Stimulated activated CD4-positive, alpha-beta T cell treated with anti-CD3 and anti-CD28 coated beads, Interleukin-4, amount 100 ng/mL, for 24 hours (primary cell): ENCODE measurements at places on chromosomes 4 and X.

DNA sequence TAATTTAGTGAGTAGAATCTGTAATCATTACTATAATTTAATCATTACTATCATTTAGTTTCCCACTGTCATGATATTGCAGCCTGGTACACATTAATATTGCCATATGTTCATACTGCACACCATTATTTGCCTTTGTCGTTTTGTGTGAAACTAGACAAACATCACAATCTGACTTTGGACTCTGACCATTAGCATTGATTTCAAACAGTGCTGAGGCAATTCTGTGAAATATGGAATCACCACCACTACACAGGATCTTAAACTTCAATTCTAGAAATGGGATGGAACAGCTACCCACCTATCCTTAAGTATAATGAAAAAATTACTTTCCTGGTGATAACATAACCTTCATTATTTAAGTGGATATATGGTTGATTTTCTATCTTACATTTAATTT lies 98.3 kb downstream of the SORBS2 start:
- no peak for DNase-seq

DNA sequence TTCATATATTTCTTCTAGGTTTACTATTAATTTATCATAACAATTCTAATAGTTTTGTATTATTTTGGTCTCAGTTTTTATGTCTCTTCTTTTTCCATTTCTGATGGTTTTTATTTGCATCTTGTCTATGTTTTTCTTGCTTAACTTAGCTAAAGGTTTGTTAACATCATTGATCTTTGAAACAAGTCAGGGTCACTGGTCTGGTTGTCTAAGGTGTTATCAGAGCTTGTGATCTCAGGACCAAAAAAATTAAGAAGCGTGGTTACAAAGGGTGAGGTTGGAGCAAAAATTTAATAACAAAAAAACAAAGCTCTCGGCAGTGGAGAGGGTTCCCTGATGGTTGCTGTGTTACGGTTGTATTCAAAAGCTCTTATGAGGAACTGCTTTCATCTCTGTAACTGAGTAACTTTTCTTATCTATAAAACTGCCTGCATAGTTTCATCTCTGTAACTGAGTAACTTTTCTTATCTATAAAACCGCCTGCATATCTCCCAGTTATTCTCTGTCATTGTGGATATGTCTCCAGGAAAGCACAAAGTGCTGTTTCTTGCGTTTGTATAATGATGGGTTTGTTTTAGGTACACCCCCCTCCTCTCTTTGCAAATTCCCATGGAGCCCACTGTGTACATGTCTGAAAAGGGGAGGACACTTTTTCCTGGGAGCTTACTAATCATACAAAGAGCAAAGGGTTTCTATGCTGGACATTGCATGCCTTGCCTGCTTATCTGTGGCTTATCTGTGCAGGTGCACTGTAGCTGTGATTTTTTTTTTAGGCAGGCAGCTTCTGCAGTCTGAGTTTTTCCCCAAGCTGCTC lies 62.4 kb upstream of the UGT2B15 start:
- no peak for DNase-seq

DNA sequence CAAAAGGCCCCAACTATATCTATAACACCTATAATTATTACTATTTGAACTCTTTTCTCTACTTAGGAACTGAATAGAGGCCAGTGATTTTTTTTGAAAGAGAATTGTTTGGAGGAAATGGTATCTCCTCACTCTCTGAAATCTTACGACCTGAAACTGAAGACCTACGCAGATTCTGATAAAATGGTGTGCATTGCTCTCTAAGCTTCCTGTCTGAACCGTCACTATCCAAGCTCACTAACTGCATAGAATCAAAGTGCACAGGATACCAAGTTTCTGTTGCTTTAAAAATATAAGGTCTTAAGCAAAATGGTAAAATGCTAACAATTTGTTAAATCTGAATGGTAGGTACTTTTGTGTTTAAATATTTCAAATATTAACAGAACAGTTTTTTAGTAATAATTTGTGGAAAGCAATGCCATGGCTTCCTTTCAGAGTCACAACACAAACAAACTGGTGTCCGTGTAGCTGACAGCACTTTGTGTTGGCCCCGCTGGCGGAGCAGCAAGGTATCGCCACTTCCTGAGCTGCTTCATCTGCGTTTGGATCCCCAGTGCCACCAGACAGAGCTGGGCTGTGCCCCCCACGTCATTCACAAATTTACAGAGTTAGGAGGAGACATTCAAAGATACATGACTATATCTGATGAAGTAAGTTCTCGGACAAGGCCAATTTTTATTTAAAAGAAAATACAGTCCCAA lies 313.9 kb downstream of the FBXW7 start:
- no peak for DNase-seq

DNA sequence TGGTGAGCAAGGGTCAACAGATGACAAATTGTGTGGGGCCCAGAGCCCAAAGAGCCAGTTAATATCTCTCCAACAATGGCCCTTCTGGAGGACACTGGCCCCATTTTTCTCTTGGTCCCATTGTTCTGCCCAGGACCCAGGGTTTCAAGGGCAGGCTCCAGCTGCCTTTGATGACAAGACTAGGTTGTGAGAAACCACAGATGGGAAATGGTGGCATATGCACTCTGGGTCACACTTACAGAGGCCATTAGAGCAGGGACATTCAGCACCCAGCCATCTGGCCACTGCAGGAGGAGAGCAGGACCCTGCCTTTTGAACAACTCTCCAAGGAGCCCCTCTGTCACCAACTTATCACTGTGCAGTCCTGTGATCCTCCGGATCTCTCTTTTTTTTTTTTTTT lies 49.7 kb upstream of the KIAA1210 start:
- DNase-seq, result no peak

- no peak for DNase-seq
Observed at GRCh38 chr4:7389719-7390118, 45.0 kb downstream of the PSAPL1 start.

GRCh38 chrX:46686003-46686645 lies 72.8 kb downstream of the SLC9A7 start:
- DNase-seq, result peak; percentile 47

DNA sequence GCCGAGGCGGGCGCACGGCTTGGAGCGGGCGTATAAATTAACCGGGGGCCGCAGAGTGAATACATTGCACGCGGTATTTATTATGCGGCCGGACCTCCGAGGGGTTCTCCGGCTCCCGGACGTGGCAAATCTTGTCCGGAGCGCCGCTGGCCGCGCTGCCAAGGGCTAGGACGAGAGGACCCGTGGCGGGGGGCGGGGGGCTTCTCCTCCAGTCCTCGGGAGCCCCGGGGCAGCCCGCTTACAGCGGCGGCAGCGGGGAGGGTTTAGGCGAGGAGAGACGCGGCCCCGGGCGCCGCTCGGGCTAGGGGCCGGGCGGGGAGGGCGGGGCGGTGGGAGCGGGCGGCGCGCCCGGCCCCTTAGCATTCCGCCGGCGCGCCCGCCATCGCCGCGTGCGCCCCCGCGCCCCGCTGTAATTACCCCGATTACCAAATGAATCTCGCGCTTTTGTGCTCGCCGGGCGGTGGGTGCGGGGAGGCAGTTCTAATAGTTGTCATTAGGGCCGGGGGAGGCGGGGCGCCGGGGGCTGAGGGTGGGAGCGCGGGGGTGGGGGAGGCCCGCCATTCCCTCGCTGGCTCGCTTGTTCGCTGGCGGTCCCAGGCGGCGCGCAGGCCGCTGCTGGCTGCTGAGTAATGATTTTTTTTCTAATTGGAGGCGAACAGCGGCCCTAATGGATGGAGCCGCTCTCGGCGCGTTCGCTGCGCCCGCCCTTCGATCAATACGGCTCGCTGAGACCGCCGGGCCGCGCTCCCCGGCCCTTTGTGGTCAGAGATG lies 276.6 kb downstream of the BCOR start:
- peak; percentile 28 for DNase-seq
